ENCODE measurements at places on chromosomes 11 and 22. TPM values are rescaled to one million over a fixed set of nuclear protein-coding genes. Genes with fewer than 3 reads are reported as not detected.

The APOL4 gene
- 6.5 TPM for total RNA-seq

The MS4A6E gene
- total RNA-seq, result not detected

The VWA5A gene
- 2.8 TPM for total RNA-seq

The CARNS1 gene
- total RNA-seq, result 5.5 TPM

All from heart left ventricle (tissue), 16 donors.